Caki2 (cell line): ENCODE measurements at places on chromosomes 1 and 21. TPM values are rescaled to one million over a fixed set of nuclear protein-coding genes. Genes with fewer than 3 reads are reported as not detected.

DNA sequence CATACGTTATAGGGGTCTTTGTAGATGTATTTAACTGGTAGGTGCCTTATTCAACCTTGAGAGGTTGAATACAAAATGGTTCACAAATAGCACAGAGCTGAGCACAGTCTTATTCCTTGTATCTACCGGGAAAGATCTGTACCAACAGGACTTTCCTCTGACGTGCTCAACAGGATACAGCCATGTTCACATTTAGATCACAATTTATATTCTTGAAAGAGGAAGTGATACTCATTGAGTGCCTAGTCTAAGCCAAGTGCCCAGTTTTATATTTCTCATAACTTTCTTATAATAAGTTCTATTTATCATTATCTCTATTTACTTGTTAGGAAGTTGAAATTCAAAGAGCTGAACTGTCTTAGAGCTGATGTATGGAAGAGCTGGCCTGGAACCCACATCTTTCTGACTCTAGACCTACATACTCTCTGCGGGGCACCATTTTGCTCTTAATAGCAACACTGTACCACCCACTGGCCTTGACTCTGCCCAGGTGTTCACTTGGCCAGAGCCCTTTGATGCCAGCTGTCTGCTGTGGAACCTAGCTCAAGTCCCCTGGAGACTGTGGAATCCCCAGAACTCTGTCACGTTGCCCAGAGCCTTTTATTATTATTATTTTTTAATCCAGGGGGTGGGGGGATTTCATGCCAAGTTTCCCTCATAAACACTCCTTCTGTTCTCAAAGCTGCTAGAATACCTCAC is 156.2 kb downstream of the TPR start:
- DNase-seq, result no peak

- peak; percentile 40 for DNase-seq
Observed at GRCh38 chr1:3611170-3612019, at the start of gene MEGF6. Gene MEGF6 (minus strand): TSS chr1:3611508. CDS start chr1:3611268, 240 bp downstream.

- DNase-seq, result no peak
Observed at GRCh38 chr1:3630914-3631313, 6.1 kb downstream of the TPRG1L start.

- peak; percentile 94 for DNase-seq
Observed at GRCh38 chr1:209652873-209653401, 712 bp upstream of the LAMB3 start.

- DNase-seq, result no peak
Observed at GRCh38 chr1:203089651-203090045, 3.8 kb upstream of the MYOG start.

- DNase-seq, result peak; percentile 65
Observed at GRCh38 chr1:154328318-154329151, 3.2 kb downstream of the ATP8B2 start.

- no peak for DNase-seq
Observed at GRCh38 chr21:35625576-35625975, 434.8 kb downstream of the SETD4 start.

DNA sequence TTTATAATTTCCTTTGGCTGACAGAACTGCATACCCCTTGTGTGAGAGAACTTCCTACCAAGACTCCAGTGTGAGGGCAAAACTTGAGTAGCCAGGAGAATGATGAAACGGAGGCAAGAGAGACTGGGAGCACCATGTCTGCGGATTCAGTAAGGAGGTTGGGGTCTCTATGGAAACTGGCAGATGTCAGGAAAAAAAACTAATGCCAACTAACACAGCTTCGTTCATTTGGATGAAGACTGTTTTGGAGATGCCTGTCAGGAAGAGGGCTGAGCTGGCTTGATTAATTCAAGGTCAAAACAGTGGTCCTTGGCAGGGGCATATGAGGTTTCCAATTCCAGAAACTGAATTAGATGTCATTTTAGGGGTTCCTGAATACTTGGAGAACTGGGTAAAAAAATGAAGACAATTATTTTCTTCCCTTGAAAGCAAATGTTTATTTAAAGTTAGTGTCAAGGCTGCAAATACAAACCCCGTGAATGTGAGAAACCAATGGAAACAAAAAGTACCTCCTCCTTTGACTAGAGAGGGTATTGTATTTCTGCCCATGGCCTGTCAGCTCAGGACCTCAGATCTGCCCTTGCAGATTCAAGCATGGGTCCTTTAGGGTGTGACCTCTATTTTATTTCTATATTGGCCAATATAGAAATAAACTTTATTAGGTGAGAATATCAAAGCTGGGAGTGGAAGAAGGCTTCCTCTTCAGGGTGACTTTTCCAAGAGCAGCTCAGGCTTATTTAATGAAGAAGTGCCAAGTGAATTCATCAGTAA is 110.5 kb downstream of the MAST2 start:
- no peak for DNase-seq

DNA sequence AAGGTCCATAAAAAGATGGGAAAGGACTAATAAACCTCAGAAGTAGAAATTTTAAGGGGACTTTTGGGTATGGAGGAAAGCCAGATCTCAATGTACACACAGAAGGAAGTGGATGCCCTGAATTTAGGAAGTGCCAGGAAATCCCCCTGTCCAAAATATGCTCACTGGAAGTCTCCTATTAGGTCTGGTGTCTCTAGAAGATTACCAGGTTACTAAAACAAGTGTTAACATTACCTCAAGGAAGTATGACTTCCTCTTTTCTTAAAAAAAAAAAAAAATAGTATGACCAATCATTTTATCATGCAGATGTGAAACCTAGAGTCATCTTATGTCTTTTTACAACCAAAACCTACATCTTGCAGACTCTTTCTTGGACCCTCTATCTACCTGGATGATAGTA is 30.7 kb downstream of the CD58 start:
- DNase-seq, result no peak

DNA sequence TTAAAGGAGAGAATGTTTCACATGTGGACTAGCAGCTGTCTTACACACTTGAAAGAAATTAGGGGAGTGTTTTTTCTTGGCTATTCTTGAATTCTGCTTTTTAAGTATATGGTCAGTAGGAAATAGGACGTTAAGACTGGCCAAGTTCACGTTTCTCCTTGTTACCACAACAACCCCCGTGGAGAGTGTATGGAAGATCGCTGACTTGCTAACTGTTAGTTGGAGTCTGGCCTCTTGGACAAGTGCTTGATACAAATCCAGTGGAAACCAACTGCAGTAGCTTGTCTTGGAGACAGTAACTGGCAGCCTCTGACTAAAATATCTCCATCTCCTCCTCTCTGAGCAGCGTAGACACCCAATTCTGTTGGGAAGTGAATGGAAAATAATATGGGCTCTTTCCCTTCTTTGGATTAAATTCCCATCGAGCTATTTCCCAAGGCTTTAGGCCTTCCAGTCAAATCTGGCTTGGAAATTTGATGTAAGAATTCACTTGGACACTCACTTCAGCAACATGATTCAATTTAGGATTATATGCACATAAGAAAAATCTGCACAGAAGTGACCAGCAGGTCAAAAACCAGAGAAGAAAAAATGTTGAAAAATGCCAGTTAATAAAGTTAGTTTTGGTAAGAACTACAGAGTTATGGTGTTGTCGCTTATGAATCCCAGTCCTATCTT is 3.6 kb upstream of the NFIA start:
- no peak for DNase-seq

DNA sequence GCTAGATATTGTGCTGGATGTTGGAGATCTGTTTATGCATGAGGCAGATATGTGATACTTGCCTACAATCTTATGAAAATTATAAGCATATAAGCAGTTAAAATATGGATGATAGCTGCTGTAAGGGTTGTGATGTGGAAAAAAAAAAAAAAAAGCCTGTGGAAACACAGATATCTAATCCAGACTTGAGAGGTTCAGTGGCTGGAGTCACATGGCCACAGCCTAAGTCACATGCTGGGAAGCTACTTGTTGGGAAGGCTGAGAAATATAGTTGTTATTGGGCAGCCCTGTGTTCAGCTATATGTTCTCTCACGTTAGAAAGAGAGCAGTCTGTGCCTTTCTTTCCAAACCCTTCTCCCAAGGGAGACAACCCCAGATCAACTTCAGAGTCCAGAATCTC is 15.1 kb downstream of the RAVER2 start:
- no peak for DNase-seq

- no peak for DNase-seq
Observed at GRCh38 chr1:218317061-218317460, 28.1 kb upstream of the TGFB2 start.

DNA sequence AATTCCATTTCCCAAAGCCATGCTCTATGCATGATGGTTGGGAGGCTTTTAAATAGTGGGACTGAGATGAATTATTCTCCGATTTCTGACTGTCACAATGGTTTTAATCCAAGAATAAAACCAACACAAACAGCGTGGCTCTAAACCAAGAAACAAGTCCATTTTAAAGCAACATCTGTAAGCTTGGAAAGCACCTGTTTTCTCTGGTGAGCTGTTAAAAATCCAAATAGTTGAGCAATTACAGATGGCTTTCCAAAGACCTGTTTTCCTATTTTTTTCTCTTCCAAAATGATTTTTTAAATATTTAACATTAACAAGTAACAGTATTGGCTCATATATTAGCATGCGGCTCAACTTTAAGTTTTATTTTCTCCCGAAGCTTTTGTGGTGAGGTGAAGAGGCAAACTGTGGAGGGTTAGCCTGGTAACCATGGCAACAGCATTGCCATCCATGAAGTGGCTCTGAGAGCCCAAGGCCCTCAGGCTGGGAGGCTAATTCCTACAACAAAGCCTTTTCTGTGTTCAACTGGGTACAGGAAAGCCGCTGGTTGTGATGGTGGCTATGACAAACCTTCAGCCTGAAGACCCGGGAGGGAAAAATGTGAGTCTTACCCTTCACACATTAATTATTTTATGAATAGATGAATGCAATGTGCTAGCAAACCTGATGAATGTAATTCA is 56.7 kb upstream of the B3GALT5 start:
- DNase-seq, result no peak

GRCh38 chr1:2159124-2159523 is 35.4 kb downstream of the FAAP20 start:
- no peak for DNase-seq

GRCh38 chr1:5586629-5587028 is 405.6 kb downstream of the NPHP4 start:
- DNase-seq, result no peak

DNA sequence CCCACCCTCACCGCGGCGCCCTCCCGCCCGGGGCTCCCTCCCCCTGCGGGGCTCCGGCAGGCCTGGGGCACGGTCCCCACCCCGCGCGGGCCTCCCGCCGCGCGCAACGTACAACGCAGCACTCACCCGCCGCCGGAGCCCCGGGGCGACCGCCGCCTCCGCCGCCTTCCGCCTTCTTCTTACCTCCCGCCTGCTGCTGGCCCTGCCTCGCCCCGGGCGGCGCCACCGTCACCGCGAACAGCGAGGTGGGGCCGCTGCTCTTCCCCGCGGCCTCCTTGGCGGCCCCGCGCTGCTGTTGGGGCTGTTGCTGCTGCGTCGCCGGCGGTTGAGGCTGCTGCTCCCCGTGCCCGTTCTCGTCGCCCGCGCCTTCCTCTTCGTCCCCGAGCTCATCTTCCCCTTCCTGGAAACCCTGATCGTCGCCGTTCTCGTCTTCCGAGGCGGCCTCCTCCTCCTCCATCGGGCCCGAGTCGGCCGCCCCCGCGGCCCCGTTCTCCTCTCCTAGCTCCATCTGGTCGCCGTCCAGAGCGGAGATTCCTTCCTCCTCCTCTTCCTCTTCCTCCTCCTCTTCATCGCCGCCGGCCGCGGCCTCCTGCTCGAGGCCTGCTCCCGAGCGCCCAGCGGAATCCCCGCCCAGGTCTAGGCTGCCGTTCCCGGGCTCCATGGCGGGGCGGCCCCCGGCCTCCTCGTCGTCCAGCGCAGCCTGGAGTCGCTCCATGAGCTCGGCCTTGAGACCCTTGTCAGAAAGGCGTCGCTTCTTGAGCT is 671 bp downstream of the HNRNPU start:
- no peak for DNase-seq

DNA sequence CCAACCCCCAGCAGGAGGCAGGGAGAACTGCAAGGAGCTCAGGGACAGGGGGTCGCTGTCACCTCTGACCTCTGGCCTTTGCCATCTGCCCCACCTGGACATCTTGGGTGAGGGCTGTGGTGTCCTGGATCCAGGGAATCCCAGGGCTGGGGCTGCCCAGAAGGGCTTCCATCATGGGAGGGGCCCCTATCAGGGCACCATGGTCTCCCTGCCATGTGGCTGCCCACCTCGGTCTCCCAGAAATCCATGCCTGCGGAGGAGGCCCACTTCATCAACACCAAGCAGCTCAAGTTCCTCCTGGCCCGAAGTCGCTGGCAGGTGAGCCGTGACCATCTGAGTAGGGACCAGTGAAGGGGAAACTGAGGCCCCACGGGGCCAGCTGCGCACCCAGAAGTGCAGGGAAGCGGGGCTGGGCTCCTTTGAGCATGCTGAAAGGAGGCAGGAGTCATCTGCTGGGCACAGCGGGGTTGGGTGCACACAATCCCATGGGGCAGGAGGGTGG is 36.1 kb downstream of the TRIM11 start:
- DNase-seq, result no peak

DNA sequence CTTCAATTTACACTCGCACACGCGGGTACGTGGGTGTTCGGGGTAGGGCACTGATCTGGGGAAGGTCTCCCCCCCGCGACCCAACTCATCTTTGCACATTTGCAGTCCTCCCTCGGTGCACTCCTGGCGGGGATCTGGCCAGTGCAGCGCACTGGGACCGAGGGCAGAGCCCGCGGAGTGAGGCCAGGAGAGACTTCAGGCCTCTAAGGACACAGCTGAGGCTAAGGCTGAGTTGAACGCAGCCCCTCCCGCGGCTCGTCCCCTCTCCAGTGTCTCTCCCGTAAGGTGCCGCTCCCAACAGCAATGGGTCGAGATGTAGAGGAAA is 936 bp upstream of the NCAM2 start:
- no peak for DNase-seq

SLC44A5 gene
- 0.70 and 1.5 TPM in 2 replicates for total RNA-seq

GJB4 gene
- 0.44 TPM in 1 of 2 replicates, not detected in the other for total RNA-seq

EPHA2 gene
- total RNA-seq, result 64.0 and 81.3 TPM in 2 replicates

SLAMF9 gene
- total RNA-seq, result not detected in 2 replicates

EXO1 gene
- 30.5 and 32.4 TPM in 2 replicates for total RNA-seq

SAMD13 gene
- 2.5 and 8.7 TPM in 2 replicates for total RNA-seq

PDC gene
- not detected in 2 replicates for total RNA-seq

OR2L5 gene
- not detected in 2 replicates for total RNA-seq

LCE2A gene
- total RNA-seq, result not detected in 2 replicates

AK5 gene
- total RNA-seq, result 27.7 and 28.7 TPM in 2 replicates

GRHL3 gene
- 0.03 and 0.26 TPM in 2 replicates for total RNA-seq

PAPPA2 gene
- 0.67 TPM in 1 of 2 replicates, not detected in the other for total RNA-seq

PRR9 gene
- total RNA-seq, result not detected in 2 replicates
